ENCODE measurements at places on chromosomes 5 and 9.

GRCh38 chr5:14364096-14364495 lies 217.5 kb upstream of the OTULINL start:
- DNase-seq: peak; percentile 41

- DNase-seq: peak; percentile 49
These were observed 453 bp downstream of the CPEB4 start for GRCh38 chr5:173888473-173889131.

DNA sequence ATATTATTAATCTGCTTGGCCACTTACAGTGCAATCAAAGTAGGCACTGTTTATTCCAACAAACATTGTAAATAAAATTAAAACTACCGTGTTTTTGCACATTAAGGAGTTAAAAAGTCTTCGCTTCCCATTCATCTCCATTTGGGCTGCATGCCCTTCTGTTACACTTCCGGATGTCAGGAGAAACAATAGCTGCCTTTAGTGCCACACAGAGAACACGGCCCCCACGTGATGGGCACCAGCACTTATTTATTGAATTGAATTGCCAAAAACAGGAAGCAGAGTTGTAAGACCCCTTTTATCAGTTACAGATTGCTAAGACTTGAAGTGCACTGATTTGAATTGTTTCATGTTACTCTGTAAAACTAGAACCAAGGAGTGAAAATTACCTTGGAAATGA lies 80.4 kb downstream of the LHFPL2 start:
- no peak for DNase-seq

DNA sequence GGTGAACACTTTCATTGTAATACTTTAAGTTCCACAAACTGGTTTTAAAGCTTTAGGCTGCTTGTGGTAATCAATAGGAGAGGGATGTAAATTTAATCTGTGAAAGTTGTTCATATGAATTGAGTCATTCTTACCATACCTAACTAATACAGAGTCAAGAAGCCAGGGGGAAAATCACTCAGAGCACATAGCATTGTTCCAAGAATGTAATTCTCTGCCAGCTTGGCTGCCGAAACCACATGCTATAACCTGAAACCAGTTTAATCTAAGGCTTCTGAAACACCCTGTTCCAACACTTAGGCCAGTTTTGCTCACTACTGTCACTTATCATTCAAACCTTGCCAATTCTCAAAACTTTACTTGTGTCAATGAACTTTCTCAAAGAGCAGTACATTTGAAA lies 528.8 kb upstream of the GRAMD2B start:
- DNase-seq: no peak

- DNase-seq: no peak
These were observed 416.5 kb downstream of the MLLT3 start for GRCh38 chr9:20205821-20206220.

GRCh38 chr5:110832683-110833082 lies 93.9 kb downstream of the SLC25A46 start:
- no peak for DNase-seq

GRCh38 chr5:92952243-92952642 lies 628.8 kb downstream of the NR2F1-AS1 start:
- no peak for DNase-seq

DNA sequence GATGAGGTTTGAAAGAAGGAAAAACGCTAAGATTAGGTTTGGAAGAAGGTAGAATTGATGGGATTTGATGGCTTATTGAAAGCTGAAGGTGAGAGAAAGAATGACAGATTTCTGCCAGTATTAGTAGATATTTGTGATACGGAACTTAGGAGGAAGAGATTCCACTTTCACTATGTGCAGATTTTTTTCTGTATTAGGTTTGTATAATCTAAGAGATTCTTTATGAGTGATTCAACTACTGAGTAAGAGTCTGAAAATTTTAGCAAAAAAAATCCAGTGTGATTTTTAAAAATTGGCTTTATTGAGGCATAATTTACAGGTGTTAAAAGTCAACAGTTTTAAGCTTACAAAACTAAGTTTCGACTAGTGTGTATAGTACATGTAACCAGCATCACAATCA lies 54.1 kb downstream of the AP3S1 start:
- no peak for DNase-seq

GRCh38 chr9:68746525-68746924 lies 41.5 kb downstream of the PIP5K1B start:
- no peak for DNase-seq

GRCh38 chr9:86285261-86285660 lies 2.9 kb upstream of the ISCA1 start:
- no peak for DNase-seq

DNA sequence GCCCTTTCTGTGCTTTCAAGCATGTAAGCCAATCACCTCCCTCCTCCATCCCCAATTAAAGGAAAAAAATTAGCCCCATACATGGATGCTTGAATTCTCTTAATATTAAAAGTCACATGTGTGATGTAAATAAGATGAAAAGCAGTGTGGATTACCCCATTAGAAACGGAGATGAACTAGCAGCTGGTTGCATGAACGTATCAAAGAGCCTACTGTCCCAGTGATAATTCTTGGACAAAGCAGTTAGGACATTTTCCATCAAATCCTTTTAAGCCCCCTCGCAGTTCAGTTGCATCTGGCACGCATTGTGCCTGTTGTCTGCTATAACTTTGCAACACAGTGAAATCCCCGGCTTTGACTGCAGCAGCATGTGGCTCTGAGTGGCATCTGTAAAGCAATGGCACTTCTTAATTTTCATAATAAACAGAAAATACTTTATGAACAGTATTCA lies 285.6 kb downstream of the FBXL7 start:
- no peak for DNase-seq

GRCh38 chr5:157718519-157718918 lies 12.7 kb upstream of the THG1L start:
- DNase-seq: peak; percentile 61

GRCh38 chr9:91177661-91178280 lies 183.9 kb downstream of the AUH start:
- DNase-seq: no peak

DNA sequence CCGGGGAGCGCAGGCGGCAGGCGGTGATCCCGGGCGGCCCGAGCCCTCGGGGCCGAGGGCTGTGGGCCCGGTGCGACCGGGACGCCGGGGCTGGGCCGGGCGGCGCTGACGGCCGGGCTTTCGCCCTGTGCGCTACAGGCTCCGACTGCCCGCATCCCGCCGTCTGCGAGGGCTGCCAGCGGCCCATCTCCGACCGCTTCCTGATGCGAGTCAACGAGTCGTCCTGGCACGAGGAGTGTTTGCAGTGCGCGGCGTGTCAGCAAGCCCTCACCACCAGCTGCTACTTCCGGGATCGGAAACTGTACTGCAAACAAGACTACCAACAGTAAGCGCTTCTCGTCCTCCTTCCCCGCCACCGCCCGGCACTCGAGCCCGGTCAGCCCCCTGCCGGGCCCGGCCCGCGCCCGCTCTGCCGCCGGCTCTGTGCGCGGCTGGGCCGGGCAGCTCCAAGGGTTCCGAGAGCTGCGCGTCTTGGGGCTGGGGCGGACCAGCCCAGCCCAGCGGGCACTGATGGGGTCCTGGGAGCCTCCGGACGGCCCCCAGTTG lies 1.6 kb downstream of the LMX1B start:
- no peak for DNase-seq

- DNase-seq: peak; percentile 47
These were observed 475.7 kb downstream of the ENC1 start for GRCh38 chr5:74164725-74165235.

GRCh38 chr5:179301796-179302195 lies 43.5 kb downstream of the ADAMTS2 start:
- DNase-seq: no peak

DNA sequence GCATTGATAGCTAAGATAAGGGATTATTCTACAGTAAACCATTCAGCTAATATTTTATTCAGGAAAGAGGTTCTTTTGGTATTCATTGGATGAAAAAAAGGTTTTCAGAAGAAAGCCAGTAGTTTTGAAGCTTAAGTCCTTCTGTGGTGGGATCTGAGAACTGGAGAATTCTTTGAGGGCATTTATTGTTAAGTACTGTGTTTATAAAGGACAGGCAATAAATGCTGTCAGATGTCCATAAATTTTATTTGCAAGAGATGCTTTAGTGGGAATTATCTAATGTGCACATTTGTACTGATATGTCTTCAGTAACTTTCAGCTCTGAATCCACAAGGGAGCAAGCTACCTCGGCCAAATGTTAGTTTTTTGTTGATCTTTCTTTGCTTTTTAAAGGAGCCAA lies 321.3 kb downstream of the MARCHF11 start:
- no peak for DNase-seq

DNA sequence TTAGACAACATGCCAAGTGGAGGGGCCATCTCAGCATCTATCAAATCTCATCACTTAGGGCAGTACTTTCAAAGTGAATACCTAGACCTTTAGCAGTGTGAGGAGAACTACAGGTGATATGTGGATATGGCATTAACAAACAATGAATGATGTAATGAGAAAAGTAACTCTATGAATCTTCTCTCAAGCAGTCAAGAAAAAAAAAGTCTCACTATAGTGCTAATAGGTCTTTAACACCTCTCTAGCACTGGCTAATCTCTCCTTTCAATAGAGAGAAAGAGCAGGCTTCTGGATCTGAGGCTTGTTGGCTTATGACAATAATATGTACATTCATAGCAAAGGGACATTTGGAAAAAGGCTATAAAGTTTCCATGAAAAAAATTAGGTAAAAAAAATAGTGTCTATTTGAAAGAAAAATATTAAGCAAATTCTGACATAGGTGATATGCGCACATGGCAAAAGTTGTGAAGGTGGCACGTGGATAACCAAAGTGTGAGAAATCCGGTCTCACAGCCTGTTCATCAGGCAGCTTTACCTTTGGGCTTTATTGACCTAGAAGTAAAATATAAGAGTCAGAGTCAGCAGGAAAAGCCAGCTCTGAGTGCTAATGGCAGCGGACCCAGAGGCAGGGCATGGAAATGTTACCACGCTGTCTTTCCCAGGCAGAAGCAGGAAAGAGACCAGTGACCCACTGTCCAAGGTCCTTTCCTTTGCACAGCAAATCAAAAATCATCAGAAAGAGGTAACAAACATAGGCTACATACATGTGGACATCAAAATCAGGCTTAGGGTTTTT lies 203.4 kb downstream of the EFNA5 start:
- no peak for DNase-seq

DNA sequence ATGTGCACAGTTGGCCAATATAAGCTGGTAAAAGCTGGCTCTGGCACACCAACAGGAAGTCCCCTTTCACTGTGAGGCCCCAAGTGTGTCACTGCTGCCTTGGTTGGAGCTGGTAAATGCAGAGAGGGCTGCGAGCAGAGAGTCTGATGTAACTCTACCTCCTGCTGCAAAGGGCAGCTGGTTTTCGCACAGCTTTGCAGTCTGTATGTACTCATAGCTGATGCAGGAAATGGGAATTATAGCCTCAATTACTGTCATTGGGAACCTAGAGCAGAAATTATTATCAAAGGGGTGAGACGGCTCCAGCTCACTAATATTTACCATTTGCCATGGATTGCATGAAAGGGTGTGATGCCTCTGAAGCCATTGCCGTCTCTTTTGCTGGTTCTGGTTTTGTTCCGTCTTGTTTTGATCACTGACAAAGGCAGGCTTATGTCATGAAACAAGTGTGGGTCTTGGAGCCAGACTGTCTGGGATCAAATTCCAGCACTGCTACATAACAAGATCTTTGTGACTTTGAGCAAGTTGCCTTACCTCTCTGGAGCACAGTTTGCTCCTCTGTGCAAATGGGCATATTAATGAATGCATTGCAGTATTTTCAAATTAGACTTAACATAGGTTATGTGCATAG lies 124.3 kb upstream of the SLC25A48 start:
- no peak for DNase-seq

DNA sequence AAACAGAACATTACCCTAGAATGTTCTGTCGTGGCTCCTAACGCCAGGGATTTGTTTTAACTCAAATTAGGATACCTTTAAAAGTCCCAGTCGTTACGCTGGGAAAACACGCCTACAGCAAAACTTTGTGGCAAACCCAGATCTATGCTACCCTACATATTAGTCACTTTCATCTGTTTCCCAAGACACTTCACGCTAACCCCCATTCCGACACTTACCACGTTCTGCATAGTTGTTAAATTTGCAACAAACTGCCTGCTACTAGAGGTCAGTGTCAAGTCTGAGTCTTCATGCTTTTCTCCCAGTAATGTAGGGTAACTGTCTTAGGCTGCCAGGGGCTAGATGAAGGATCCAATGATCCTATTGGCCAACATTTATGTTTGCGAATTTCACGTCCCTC lies 140.3 kb downstream of the RASEF start:
- no peak for DNase-seq

GRCh38 chr9:18167733-18168132 lies 306.2 kb upstream of the ADAMTSL1 start:
- no peak for DNase-seq

- no peak for DNase-seq
These were observed 100.7 kb downstream of the VCAN start for GRCh38 chr5:83572271-83572670.

- DNase-seq: peak; percentile 49
These were observed at the start of gene PCDHB4 for GRCh38 chr5:141121563-141121962. TSS of gene PCDHB4 (plus strand) at chr5:141121818. CDS start at chr5:141121999, 181 bp downstream.

GRCh38 chr5:107275333-107275732 lies 395.4 kb downstream of the EFNA5 start:
- DNase-seq: no peak

- no peak for DNase-seq
These were observed 39.5 kb downstream of the CXXC5 start for GRCh38 chr5:139687656-139688055.

- no peak for DNase-seq
These were observed 4.9 kb downstream of the FRMD3 start for GRCh38 chr9:83533296-83533695.

GRCh38 chr5:116436674-116437350 lies 137.8 kb downstream of the SEMA6A start:
- peak; percentile 75 for DNase-seq

DNA sequence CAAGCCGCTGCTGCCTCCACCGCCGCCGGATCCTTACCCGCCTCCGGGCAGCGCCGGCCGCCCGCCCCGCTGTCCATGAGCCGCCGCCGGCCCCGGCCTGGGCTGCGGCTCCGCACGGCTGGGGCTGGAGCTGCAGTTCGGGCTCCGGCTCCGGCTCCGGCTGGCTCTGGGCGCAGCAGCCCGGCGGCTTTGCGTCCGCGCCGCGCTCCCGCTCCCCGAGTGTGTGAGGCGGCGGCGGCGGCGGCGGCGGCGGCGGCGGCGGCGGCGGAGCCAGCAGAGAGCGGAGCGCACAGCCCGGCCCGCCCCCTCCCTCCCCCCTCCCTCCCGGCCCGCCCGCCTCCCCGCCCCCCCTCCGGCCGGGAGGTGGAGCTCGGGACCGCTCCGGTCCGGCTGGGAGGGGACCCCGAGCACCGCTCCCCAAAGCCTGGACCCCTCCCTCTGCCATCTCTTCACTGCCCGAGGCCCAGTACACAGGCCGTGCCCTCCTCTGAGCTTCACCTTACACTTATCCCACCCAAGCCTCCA lies at the start of gene PCDH1:
Gene PCDH1 (minus strand): TSS at position 225 of the 525 bp plus-strand sequence. CDS start 148 bp downstream, at position 77.
- peak; percentile 81 for DNase-seq

DNA sequence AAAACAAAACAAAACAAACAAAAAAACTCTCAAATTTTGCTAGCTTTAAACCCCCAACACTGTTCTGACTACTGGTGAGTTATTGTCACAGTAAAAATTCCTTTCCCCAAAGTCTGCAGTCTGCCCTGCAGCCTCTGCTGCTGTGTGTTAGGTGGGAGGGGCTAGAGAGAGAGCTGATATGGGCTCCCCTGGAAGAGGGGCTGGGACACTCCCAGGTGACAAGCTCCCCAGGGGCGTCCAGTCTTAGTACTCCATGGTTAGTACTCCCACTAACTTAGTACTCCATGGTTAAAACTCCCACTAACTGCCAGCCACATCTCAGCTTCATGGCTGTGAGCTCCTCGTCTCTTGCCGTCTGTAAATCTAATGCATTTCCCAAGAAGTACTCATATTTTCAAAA lies 191.9 kb downstream of the FANCC start:
- DNase-seq: no peak
